ENCODE measurements at places on chromosomes 6 and 20.

GRCh38 chr20:18403269-18403668, 63.6 kb downstream of the DZANK1 start:
- DNase-seq = no peak

DNA sequence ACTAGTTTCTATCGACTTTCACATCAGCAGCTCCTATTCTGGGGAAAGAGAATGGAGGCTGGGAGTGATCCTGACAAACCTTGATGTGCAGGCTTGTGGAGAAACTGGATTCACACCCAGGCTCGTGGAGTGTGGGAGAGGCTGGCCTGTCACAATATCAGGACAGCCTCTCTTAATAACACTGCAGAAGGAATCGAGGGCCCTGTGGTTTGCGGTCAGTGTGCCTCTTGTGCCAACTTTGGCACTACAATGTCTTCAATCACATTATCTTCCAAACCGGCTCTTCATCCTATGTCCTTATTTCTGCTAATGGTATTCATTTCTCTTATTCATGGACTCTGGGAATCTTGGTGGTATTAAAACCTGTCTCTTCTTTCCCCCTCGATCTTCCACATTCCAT, 92.7 kb downstream of the PRL start:
- no peak for DNase-seq

DNA sequence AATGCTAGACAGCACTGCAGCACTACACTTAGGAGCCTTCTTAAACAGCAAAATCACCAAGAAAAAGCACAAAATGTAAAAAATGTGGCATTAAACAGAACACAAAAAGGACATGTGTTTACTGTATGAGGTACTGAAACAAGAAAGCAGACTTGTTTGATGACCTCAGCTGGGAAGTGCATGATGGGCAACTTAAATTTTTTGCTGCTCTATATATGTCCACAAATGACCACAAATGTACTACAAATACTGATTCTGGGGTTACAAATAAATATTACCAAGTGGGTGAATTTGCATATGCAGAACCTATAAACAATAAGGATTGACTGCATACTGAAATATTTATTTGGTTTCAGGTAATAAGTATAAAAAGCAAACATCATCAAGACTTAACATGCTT, 13.1 kb downstream of the RAB23 start:
- DNase-seq = no peak

DNA sequence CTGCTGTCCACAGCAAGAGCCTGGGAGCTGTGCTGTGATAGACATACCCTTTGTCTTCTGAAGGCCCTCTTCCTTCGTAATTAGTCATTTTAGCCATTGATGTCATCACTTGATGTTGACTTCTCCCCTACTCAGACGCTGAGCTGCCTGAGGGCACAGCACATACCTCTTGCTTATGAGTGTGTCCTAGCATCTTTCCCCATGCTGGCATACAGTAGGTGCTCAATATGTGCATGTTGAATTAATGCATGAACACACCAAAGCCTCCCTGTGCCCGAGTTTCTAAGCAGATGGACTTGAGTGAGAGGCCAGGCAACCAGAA, 35.8 kb upstream of the FAM83D start:
- no peak for DNase-seq

- no peak for DNase-seq
These were observed 41.4 kb downstream of the MYT1 start for GRCh38 chr20:64205611-64206026.

DNA sequence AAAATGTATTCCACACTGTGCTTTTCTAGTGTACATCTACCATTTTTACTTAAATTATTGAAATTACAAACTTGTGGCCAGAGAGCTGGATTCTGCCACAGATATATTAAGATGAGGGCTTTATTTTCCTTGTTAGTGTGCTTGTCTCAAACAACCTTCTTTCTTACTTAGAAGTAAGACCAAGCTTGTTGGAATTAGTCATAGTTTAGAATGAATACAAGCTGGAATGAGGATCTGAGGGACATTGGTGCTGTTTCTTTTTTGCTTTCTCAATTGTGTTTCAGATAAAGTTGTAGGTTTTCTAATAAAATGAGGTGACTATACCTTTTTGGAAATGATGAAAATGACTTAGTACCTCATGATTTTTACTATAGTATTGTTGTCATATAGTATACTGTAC, 40.3 kb downstream of the UBR2 start:
- DNase-seq = no peak

- no peak for DNase-seq
These were observed 371.9 kb downstream of the ZFAND3 start for GRCh38 chr6:38191418-38191817.

DNA sequence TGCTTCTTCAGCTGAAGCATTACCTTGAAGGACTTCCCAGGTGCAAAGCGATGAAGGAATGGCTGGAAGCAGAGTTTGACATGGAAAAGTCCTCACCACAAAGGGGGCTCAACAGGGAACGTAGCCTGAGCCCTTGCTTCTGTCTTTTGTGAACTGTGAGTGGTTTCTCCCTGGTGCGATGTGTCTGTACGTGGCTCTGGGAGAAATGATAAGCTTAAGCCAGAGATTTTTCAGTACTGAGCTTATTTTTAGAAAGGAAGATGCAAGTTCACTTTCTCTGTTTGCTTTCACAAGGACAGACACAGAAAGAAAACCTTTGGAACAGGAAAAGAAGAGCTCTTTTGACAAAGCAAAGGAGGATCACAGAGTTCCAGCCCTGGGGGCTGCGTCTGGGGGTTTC, 79.4 kb downstream of the DACT2 start:
- no peak for DNase-seq

DNA sequence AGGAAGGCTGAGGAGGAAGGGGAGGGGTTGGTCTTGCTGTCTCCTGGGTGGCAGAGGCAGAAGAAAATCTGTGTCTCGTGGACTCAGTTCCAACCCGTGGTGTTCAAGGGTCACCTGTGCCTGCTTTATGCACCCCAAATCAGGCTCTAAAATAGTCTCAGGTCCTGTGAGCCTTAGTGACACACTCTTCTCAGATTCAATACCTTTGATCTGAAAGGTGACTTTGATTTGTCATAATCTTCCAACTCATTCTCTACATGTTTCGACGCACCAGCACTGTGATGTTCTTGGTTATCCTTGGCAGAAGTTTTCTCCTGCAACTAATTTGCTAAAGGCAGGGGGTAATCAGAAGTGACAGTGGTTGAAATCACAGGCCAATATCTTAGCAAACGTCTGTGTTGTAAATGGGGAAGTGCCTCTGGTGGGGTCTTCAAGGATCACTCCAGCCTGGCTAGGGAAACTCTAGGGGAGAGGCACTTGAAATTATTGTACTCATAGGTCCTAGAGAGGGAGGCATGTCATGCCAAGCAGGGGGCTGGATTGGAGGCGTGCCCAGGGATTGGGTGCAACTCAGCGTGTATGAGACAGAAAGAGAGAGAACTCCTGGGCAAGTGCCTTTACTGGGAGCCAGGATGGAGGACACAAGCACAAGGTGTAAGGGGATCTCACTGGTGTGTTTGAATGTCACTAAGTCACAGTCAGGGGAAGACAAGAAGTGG, 19.0 kb upstream of the PRND start:
- no peak for DNase-seq

DNA sequence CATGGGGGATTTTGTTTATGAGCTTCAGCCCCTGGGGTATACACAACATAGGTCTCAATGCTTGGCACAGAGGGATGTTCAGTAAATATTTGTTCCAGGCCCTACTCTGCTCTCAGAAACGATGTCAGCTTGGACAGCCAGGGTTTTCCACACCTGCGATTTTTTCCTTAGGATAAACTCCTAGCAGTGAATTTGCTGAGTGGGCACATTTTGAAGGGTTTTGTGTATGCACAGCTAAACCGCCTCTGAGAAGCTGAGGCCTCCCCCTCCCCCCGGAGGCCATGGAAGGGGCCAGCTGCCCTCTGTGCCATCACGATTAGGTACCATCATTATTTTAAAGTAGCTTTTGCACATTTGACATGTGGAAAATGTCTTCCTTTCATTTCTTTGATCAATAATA, 199.5 kb downstream of the TAF4 start:
- no peak for DNase-seq

- DNase-seq = no peak
These were observed 8.9 kb upstream of the COL20A1 start for GRCh38 chr20:63284083-63284440.

GRCh38 chr20:33351696-33352095, 49.6 kb downstream of the CDK5RAP1 start:
- no peak for DNase-seq

DNA sequence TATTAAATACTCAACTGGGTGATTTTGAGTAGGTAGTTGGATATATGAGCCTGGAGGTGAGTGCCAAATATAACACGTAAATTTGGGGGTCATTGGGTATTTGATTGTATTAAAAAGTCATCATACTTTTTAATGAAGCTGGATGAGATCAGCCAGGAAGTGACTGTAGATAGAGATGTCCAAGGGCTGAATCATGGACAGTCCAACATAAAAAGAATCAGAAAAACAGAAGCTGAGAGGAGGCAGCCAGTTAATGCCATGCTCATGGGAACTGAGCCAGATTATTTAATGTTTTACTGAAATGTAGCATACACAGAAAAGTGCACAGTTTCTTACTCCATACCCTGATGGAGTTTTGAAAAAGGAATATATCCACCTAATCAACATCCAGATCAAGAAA, 435.5 kb upstream of the PLCB4 start:
- DNase-seq = no peak

- no peak for DNase-seq
These were observed 26.1 kb downstream of the CHMP4B start for GRCh38 chr20:33837096-33837830.

GRCh38 chr6:152293404-152293803, 343.8 kb downstream of the SYNE1 start:
- no peak for DNase-seq

- DNase-seq = no peak
These were observed 135.1 kb downstream of the PLG start for GRCh38 chr6:160837146-160837545.

- no peak for DNase-seq
These were observed 51.9 kb upstream of the EDN1 start for GRCh38 chr6:12238219-12238618.

DNA sequence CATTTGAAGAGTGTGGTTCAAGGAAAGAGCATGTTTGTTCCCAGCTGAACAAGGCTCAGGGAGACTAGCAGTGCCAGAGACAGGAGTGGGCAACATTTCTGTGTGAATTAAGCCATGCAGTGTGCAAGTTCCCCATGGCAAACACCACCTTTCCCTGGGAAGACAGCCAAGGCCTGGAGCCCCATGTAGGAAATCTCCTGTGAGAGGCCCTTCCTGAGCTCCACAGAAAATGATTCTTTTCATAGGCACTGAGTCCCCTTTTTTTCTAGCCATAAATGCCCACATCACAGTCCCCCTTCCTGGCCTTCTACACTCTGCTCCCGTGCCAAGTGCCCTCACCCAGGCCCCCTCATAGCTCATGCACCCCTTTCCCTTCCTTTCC, 11.8 kb upstream of the TRAM2 start:
- no peak for DNase-seq

- no peak for DNase-seq
These were observed 122.3 kb downstream of the QRSL1 start for GRCh38 chr6:106751501-106752252.

- DNase-seq = no peak
These were observed 334.3 kb upstream of the MANEA start for GRCh38 chr6:95243053-95243452.

All from activated gamma-delta T cell treated with anti-CD3 and anti-CD28 coated beads, Interleukin-2, amount 50 U/mL, for 16 hours (primary cell).